ENCODE measurements at places on chromosomes 4 and X. TPM values are rescaled to one million over a fixed set of nuclear protein-coding genes. Genes with fewer than 3 reads are reported as not detected.

PDE5A gene
- 0.71 TPM for total RNA-seq

BCORL1 gene
- total RNA-seq = 5.1 TPM

GASK1B gene
- 7.2 TPM for total RNA-seq

- no peak for DNase-seq
Observed at GRCh38 chrX:24761306-24761705, 67.6 kb downstream of the POLA1 start.

DNA sequence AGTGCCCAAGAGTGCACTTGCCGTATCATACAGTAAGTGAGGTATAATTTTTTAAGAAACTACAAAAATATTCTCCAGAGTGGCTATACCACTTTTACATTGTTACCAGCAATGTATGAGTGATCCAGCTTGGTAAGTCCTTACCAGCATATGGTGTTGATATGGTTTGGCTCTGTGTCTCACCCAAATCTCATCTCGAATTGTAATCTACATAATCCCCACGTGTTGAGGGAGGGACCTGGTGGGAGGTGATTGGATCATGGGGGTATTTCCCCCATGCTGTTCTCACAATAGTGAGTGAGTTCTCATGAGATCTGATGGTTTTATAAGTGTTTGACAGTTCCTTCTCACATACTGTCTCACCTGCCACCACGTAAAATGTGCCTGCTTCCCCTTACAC is 44.8 kb downstream of the RBMX start:
- no peak for DNase-seq

GRCh38 chrX:25531096-25531495 is 515.3 kb upstream of the ARX start:
- peak; percentile 39 for DNase-seq

- DNase-seq = no peak
Observed at GRCh38 chr4:182805750-182806149, 111.4 kb downstream of the DCTD start.

GRCh38 chrX:69844636-69845035 is 205.1 kb downstream of the AWAT2 start:
- no peak for DNase-seq
